Fibroblast of gingiva (primary cell): ENCODE measurements at places on chromosomes 7 and 10.

DNA sequence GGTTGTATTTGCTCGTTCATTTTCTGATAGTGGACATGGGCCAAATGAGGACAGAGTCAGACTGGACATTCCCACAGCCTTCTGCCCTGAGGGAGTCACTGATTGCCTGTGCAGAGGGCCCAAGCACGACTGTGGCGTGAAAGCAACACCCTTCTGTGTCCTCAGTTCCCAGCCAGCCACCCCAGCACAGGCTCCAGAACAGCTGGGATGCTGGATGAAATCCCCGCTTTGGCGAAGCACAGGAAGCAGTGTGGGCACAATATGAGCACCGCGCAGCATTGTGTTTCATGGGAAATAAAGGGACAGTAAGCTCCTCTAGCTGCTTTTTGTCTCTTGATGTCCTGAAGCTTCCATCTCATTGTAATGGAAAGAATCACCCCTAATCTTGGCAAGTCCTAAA, 20.5 kb downstream of the TRIL start:
- no peak for DNase-seq

DNA sequence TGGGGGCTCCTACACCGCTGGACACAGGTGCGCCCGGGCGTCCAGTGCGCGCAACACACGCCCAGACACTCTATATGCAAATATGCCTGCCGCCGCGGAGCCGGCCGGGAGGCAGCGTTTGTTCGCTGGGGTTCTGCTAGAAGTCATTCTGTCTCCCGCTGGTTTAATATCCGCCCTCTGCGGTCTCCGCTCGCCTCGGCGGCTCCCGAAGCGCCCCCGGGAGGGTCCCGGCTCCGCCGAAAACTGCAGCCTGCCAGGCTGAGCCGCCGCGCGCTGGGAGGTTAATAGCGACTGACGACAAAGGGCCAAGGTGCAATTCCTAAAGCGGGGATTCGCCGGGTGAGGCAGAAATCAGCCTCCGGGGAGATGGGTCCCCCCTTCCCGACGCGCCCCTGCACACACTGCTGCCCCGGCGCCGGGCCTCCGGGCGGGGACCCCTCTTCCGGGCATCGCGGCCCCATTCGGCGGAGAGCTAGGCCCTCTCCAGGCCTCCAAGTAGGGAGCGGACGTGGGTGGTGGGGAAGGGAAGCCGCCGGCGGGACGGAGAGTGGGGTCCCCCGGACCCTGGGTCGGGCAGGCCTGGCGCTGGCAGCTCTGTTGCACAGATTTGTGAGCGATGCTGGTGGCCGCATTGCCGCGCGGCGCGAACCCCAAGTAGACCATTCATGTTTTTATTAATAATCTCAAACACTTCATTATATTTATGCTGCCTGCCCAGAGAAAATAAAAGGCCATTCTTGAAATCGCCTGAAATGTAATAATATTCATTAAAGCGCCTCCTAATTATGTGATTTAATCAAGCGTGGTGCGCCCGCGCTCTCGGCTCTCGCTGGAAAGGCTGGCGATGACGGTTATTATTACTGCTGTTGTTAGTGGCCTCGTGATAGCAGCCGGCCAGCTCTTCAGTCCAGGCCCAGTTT, 9.1 kb downstream of the EN2 start:
- DNase-seq: no peak

- no peak for DNase-seq
Observed at GRCh38 chr7:87590578-87590977, 10.1 kb downstream of the ABCB1 start.

GRCh38 chr7:102897211-102897631, 15.6 kb upstream of the LRRC17 start:
- no peak for DNase-seq

GRCh38 chr10:26879744-26880143, 19.0 kb upstream of the ABI1 start:
- no peak for DNase-seq

- no peak for DNase-seq
Observed at GRCh38 chr10:45500304-45500703, 126.3 kb downstream of the ALOX5 start.

GRCh38 chr7:4067476-4067760, 614.7 kb upstream of the FOXK1 start:
- no peak for DNase-seq

GRCh38 chr10:29358010-29358616, 69.2 kb downstream of the LYZL1 start:
- no peak for DNase-seq

- no peak for DNase-seq
Observed at GRCh38 chr7:27277628-27278027, 35.0 kb downstream of the EVX1 start.

GRCh38 chr7:81608748-81609382, 161.0 kb downstream of the HGF start:
- DNase-seq: no peak

DNA sequence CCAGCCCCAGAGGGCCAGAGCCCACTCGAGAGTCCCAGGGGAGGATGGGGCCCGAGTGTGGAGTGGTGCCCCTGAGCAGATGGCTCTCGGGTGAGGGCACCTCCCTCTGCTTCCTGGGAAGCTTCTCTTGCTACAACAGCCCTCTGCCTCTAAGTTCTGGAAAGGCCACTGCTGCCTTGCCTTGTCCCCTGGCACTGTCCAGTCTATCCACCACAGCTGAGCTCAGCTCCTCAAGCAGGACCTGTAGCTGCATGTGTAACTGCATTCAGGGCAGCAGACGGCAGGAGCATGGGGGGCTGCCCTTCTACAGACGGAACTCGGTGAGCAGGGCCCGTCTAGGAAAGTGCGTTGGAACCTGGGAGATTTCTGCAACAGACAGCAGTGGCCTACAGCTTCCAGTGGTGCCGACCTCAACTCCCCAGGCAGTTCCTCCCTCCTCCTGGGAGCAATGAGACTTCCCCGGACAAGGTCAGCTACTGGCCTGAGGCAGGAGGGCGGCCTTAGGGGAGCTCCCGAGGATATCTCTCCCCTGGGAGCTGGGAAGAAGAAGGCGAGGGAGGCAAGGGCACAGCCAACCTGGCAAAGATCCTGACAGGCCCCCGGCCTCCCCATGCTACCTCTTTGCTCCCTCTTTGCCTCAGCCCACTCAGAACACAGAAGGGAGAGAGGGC, 88.5 kb downstream of the DLG5 start:
- no peak for DNase-seq

GRCh38 chr10:35194471-35194870, 67.8 kb downstream of the CREM start:
- DNase-seq: no peak

DNA sequence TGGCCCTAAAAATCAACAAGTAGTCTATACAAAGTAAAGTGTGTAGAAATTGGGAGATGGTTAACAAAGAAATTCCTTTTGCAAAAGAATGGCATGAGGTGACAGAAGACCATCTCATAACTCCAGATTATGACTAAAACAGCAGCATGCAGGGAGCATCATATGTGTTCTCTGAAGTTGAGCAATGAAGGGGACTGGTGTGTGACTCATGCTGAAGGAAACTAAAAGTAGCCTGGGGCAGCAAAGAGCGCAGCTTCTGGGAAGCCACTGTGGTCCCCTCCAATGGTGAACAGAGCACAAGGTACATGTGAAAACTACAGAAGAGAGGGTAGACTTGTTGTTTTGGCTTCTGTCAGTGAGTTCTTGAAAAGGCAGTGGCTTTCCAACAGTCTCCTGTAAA, 133.4 kb downstream of the MACC1 start:
- peak; percentile 92 for DNase-seq

- DNase-seq: no peak
Observed at GRCh38 chr7:101767544-101767943, 49.9 kb upstream of the CUX1 start.

- no peak for DNase-seq
Observed at GRCh38 chr10:13337827-13338196, 10.3 kb downstream of the SEPHS1 start.

DNA sequence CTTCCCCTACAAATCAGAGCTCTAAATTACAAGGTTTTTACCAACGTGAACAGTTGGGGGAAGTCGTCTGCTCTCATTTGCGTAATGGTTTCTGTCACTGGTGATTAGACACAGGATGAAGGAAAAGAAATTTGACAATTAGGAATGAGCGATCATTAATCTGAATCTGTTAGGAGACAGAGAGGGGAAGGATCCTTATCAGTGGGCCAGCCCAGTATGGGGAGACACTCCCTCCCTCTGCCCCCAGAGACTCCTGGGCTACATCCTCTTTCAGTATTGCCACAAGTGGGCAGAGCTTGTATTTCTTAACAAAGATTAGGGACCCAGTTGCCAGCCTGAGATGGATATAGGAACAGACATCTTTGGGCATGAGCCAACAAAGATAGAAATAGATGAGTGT, 15.5 kb downstream of the HIF1AN start:
- no peak for DNase-seq

DNA sequence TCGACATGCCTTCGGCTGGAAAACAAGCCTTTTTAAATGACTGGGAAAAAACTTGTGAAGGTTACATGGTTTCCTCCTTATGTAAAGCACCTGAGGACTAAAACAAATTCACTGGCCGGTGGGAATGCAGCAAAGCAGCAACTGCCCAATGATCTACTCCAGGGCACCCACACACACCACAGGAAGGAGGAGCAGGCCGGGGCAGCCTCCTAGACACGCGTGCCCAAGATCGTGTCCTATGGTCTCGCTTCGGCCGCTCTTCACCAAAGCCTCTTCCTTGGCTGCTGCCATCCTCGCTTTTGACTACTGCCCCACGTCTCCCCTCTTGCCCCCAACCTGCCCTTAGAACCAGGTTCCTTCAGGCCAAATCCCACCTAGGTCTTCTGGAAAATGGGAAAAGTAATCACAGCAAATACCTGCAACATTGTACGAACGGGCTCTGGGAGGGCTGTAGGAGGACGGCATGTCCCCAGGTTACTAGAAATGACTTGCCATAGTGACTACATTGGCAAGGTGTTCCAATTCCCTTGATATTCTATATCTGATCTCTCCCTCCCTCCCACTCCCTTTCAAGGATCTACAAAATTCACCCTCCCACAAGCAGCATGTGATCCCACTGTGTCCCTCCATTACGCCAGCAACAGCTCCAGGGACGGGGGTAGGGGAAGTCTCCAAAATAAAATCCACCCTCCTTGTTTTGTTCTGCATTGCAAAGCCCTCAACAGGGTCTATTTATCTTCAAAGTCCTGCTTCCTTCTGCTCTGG, 84.9 kb downstream of the RNF216 start:
- no peak for DNase-seq

- no peak for DNase-seq
Observed at GRCh38 chr7:97479740-97480290, 252.1 kb upstream of the TAC1 start.

GRCh38 chr10:32412499-32412853, 33.5 kb upstream of the CCDC7 start:
- DNase-seq: no peak

DNA sequence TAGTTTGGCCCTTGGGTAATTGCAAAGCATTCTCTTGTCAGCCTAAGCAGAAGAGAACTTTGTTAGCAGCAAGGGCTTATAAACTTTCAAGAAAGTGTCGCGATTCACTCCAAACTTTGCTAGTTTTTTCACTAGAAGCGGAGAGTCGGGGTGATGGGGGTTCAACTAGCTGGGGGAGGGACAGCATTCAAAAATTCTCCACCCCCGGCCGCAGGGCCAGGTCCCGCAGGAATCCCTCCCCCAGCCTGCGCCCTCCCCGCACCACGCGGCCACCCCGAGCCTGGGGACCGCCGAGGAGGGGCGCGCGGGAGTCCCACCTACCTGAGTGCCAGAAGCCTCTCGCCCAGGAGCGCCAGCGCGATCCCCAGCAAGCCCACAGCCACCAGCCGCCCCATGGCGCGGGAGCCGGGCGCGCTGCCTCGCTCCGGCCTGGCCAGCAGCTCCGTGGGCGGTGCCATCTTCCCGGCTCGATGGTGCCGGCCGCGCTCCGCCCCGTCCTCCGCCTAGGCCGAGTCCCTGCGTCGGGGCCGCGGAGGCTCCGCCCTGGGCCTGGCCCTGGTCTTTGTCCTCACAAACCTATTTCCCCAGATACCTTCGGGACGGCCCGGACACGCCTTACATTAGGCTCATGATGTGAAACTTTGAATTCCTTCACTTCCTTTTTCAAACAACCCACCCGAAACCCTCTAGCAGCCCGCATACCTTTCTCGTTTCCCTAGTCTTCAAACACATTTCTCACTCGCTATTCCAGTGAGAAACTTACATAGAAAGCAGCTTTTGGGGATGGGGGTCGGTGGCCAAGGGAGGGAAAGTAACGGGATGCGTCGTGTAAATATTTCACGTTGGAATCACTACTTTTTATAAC, at the start of gene PON2:
TSS of gene PON2 (minus strand) at position 472 of the 865 bp plus-strand sequence. CDS start at position 395, 77 bp downstream.
- peak; percentile 85 for DNase-seq

DNA sequence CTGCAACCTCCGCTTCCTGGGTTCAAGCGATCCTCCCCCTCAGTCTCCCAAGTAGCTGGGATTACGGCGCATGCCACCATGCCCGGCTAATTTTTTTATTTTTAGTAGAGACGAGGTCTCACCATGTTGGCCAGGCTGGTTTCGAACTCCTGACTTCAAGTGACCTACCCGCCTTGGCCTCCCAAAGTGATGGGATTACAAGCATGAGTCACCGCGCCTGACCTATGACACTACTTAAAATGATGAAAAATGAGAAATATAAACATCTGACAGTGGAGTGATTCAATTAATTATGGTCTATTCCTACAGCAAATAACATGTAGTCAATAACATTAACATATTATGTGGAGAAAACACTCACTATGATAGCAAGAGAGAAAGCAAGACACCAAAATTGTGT, 2.2 kb downstream of the BRAT1 start:
- DNase-seq: no peak

DNA sequence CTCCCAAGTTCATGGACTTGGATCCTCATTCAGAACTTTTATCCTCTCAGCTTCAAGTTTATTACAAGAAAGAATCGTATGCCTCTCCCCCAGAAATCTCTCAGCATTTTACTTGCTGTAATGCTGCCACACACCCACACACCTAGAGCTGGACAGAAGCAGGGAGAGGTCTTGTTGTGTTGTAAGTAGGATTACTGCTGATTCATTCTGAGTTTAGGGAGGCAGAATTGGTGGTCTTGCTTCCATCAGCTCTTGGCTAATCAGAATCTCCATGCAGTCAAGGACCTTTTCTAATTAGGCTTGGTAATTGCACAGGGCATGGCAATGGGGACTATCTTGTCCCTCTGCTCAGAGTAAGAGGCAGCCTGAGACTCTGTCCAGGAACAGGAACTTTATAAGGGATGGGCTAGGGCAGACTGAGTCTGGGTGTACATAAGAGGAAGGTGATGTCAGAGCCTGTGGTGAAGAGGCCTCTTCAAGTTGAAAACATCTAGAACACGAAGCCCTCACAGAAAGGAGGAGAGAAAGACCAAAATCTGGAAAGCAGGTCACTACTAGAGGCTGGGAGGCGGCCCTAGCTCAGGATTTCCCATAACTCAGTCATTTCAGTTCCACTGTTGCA, 7.0 kb upstream of the PTPRE start:
- no peak for DNase-seq

GRCh38 chr7:108034586-108034985, 31.6 kb upstream of the LAMB1 start:
- DNase-seq: no peak

DNA sequence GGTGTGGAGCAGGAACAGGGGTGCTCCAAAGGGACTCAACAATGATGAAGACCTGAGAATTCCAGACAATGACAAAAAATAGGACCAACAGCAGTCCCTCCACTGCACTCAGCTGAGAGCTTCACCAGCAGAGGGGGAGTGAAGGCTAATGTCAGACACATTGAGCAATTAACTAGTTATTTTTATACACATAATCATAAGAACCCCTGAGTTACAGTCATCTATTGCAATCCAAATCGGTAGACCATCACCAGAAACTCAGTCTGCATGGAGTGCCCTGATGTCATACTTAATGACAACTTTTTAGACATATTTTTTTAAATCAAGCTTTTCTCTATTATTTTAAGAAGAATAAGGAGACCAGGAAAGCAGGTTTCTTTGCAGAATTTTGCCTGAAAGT, 30.6 kb upstream of the IKZF1 start:
- no peak for DNase-seq

GRCh38 chr7:110224643-110225042, 866.3 kb upstream of the LRRN3 start:
- no peak for DNase-seq
